ENCODE measurements at places on chromosomes 6 and 20. TPM values are rescaled to one million over a fixed set of nuclear protein-coding genes. Genes with fewer than 3 reads are reported as not detected.

DNA sequence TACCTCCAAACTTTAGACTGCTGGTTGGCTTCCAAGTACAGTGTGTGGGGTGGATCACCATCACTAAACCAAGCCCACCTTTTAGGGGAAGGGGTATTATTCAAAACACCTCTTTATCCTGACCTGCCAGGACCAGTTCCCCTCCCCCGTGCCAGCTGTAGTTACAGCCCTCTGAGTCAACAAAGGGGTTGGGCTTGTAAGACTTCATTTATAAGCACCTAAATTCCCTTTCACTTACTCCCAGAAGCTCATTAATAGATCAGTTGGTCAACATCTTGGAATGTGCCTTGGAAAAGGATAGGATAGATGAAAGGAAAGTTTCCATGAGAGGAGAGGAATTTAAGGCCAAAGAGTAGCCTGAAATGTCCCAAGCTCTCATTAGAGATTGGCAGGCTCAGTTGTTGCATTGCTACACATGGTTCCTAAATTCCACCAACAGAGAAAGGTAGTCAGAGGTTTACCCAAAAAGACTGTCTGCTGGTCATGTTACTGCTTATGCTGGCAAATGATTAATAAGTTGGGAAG, 59.2 kb downstream of the TNFAIP3 start:
- DNase-seq = peak; percentile 10

HLA-DPB1 gene
- 1.7 TPM for total RNA-seq

- DNase-seq = no peak
Measured at GRCh38 chr6:55474382-55474781, 104.6 kb downstream of the HMGCLL1 start.

JPH2 gene
- 129 TPM for total RNA-seq

LGSN gene
- total RNA-seq = 4.1 TPM

SYCP2L gene
- 4.1 TPM for total RNA-seq

DNA sequence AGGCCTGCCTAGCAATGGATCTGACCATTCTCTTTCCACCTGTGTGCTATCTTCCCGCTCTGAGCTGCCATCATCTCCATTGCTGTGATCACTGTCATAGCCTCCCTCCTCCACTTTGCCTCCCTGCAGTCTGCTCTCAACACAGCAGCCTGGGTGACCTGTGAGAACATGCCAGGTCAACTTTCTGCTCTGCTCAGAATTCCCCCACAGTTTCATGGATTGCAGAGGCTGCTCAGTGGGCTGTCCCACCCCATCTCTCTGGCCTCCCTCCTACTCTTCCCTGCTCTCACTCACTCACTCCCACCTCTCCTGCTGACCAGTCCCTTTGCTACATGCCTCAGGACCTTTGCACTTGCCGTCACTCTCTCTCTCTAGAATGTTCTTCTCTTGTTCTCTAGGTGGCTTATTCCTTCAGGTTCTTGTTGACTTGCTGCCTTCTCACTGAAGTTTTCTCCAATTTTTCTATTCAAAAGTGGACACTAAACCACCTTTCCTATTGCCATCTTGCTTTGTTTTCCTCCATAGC, 159.9 kb downstream of the CD83 start:
- DNase-seq = no peak

DNA sequence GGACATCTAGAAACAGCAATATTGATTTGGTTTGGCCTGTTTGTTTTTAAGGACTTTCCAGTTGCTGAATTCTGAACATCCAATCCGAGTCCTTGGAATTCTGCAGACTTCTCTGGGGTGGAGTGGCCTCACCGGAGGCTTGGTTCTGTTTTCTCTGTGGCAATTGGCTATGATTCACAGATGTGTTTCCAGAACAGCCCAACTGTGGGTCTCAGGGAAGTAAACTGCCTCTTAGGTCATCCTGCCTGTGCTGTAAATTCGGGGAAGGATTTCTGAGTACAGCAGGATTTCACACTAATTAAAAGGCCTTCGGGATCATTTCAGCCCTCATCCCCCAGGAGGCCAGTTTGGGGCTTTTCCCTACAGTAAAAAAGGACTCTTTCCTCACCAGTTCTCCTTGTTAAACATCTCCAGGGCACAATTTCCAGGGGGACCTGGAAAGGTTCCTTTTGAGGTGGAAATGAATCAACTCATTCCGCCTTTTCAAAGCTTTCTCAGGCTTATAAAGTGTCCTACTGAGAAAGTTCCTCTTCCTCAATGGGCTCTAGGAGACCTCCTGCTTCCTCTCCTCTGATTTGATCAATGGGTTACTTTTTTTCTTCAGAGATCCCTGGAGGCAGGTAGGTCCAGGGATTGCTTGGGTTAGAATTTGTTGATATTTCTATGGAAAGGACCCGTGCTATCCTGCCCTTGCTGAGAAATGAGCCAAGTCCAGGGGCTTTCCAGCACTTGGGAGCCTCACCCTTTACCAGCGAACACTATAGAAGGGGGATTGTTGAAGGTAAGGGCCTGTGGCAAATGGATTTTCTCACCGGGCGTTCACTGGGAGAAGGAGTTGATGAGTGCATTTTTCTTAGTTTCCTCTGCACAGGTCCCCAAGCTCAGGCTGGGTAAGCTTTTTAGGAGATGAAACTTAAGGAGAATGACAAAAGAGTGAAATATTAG, 114.6 kb downstream of the CLIC5 start:
- DNase-seq = peak; percentile 76

PIM1 gene
- 52.0 TPM for total RNA-seq

- DNase-seq = no peak
Measured at GRCh38 chr6:25689966-25690365, 38.0 kb downstream of the SCGN start.

DNA sequence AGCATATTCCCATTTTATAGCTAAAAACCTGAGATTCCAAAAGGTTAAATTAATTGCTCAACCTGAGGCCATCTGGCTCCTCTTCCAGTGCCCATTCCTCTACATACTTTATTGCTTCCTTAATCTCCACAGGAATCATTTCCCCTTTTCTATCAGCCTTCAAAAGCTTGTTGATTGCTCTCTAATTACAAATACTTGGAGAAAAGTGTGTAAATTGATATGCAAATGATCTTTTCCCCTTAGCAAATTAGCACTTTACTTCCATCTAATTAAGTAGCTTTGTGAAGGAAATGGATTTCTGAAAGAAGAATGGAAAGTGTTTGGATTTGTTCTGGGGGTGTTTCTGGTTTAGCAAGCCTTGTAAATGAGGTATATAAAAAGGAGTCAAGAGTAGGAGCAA, 323.3 kb downstream of the GRIK2 start:
- no peak for DNase-seq

GRCh38 chr6:126040826-126041225, 54.5 kb downstream of the TRMT11 start:
- DNase-seq = no peak

C6orf141 gene
- 2.4 TPM for total RNA-seq

DNA sequence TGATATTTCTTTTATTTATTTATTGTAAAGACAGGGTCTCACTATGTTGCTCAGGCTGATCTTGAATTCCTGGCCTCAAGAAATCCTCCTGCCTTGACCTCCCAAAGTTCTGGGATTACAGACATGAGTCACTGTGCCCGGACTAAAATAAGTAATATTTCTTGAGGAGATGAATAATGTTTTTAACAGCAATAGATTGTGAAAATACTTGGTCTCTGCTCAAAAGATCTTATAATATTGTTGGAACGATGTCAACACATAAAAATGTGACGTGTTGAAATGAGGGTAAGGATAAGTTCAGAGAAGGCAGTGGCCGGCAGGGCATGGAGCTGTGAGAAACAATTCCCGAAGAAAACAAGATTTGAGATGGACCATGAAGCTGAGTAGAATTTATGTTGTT, 178.7 kb downstream of the GJA1 start:
- peak; percentile 78 for DNase-seq

DNA sequence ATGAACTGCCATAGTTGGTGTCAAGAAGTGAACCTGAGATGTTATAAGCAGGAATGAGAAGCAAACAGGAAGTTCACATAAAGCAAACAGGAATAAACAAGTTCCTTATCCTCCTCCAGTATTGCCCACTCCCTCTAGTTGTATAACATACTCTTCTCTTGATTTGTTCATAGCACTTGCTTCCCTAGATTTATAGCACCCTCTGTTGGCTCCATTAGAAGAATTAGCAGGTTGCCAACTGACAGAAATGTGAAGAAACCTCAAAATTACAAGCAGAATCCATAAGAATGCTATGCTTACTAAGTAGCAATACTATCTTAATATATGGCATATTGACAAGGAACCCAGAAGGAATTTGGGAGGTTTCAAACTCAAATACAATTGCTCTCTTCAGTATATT, 195.4 kb downstream of the TBX18 start:
- DNase-seq = no peak

GRCh38 chr6:19731282-19731681, 105.9 kb upstream of the ID4 start:
- no peak for DNase-seq

- DNase-seq = no peak
Measured at GRCh38 chr6:19837511-19838441, 606 bp downstream of the ID4 start.

GRCh38 chr6:166301611-166302529, 6.3 kb downstream of the PRR18 start:
- no peak for DNase-seq

GRCh38 chr20:1971893-1972586, 21.8 kb downstream of the PDYN start:
- no peak for DNase-seq

GRCh38 chr6:91166271-91167046, 579.6 kb upstream of the MAP3K7 start:
- DNase-seq = no peak

GRCh38 chr6:1984346-1984994, 260.9 kb downstream of the GMDS start:
- no peak for DNase-seq

SLPI gene
- total RNA-seq = 2.4 TPM

TFAP2D gene
- not detected for total RNA-seq

DNA sequence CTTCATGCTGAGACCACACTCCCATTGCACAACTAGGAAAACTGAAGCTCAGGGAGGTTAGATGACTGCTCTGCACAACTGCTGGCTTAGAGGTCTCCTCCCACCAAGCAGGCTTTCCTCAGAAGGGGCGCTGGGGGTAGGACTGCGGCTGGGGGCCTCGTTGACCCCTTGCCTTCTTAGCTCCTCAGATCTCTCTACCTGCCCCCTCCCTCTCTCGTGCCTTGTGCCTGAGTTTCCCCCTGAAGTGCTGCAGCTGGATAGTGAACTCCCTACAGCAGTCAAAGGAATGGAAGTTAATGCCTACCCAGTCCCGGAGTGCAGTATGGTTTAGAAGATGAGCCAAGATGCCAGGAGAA, 149.8 kb downstream of the GRM4 start:
- DNase-seq = no peak

GRCh38 chr6:11009353-11009752, 34.8 kb downstream of the ELOVL2 start:
- DNase-seq = peak; percentile 29
